ENCODE measurements at places on chromosomes 3 and 15. TPM values are rescaled to one million over a fixed set of nuclear protein-coding genes. Genes with fewer than 3 reads are reported as not detected.

GRCh38 chr3:181567311-181568075, 144.2 kb upstream of the SOX2 start:
- DNase-seq = no peak

GRCh38 chr15:82870727-82871320, 61.4 kb downstream of the WHAMM start:
- no peak for DNase-seq

Gene HIGD2B
- polyA plus RNA-seq = not detected

DNA sequence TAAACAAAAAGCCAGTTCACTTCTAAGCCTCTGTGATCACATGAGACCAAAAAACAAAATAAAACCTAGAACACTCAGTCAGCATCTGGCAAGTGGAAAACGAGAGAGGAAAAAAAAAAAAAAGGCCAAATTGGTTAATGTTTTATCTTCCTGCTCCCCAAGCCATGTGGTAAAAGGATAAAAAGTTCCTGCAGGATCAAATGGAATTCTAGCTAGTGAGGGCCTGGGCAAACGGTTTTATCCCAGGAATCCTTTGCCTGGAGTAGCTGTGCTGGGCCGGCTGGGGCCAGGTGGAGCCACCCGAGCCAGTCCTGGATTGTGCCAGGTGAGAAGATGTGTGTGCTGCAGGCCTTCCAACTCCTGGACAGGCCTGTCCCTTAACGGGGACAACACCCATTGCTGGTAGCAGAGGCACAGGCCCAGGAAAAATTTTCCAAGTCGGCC, 13.2 kb downstream of the SMAD6 start:
- DNase-seq = no peak

GRCh38 chr15:82313446-82313845, 35.8 kb downstream of the GOLGA6L10 start:
- no peak for DNase-seq

DNA sequence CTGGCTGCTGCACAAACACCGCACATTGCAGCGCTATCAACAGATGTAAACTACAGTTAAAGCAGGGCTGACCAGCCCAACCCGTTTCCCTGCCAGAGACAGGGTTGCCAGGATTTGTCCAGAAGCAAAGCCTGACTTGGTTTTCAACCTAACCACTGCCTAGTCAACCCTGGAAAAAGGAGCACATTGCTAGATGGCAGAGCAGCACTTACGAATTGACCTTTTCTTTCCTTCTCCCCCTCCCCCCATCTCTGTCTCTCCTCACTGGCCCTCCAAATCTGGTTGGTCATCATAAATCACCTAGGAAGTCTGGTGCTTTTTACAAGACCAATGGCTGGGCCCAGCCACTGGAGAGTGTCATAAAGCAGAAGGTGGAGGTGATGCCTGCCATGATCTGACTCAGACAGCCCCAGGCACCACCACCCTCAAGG, 51.3 kb downstream of the ABCC5 start:
- no peak for DNase-seq

GRCh38 chr15:93044301-93045190, 44.5 kb downstream of the RGMA start:
- DNase-seq = no peak

Gene PP2D1
- 0.32 TPM for polyA plus RNA-seq

GRCh38 chr3:140917772-140918171, 23.9 kb upstream of the SLC25A36 start:
- no peak for DNase-seq

GRCh38 chr15:61396235-61396919, 167.3 kb upstream of the RORA start:
- DNase-seq = no peak

- no peak for DNase-seq
These were observed 46.8 kb downstream of the PDHB start for GRCh38 chr3:58386626-58387365.
